T-cell (primary cell): ENCODE measurements at places on chromosomes 11 and 22.
A peak's percentile ranks its signal among the peaks of the same experiment; 100 is the strongest.

DNA sequence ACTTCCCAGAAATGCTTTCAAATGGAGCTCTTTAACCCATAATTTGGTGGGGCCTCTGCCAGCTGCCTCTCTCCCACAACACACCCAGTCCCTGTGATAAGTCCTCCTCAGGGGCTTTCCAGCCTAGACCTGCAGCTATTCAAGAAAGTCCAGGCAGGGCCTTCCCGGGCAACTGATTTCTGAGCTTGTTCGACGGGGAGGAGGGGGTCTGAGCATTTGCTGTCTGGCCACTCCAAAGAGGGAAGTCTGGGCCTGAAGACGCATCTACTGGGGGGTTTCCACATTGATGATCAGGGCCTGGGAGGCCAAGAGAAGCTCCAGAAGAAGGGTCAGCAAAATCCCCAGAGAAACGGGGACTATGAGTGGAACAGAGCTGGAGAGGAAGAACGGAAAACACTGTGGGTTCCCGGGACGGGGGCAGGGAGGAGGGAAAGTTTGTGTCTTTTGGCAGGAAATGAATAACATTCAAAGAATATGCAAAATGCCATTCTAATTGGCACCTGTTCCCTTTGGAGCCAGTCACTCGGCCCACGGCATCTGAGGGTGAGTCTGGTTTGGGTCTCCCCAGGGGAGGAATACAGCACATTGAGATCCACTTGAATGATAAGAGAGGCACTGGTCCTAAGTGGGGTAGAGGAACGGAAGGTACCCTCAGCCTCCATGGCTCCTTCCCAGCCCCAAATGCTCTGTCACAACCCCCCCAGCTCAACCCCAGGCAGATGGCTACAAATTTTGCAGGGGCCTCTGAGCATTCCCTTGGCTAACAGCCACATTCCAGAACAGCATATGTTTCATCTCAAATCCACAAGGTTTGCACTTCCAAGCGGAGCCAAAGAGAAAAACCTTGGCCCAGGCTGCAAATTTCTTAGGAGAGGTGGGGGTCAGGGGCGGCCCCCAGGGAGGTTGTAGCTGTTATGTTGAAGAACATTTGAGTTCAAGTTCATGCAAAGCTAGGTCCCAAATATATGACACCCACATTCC is 72.0 kb downstream of the RPUSD4 start:
- no peak for DNase-seq

DNA sequence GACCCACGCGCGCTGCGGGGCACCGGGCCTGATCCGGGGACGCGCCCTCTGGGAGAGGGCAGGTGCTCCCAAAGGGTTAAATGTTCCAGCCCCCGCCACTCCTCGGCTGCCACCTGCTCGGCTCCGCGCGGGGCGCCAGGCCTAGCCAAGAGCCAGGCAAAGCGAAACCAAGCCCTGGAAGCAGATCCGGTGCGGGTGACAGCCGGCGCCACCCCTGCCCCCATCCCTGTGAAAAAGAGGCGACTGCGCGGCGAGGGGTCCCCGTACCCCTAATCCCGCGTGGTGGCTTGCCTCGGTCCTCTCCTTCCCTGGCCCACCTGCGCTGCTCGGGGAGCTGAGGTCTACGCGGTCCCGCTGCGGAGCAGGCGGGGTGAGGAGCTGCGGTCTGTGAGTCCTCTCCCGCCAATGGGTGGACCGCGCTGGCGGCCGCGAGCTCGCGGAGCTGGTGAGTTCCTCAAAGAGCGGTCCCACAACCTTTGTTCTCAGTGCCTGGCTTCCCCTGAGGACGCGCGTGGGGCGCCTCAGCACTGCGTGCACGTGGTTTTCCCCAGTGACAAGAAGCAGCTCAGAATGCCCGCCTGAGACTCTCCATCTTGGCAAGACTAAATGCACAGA is at the start of gene ME3:
TSS of gene ME3 (minus strand) at position 610 of the 615 bp plus-strand sequence.
- DNase-seq, result peak; percentile 46

- DNase-seq, result no peak
These were observed 5.4 kb downstream of the LARGE2 start for GRCh38 chr11:45927684-45928413.

- DNase-seq, result no peak
These were observed 383 bp upstream of the TMEM223 start for GRCh38 chr11:62792202-62792575.

- DNase-seq, result no peak
These were observed 20.5 kb upstream of the CLPB start for GRCh38 chr11:72454791-72455190.

- no peak for DNase-seq
These were observed 39.9 kb downstream of the PTPRJ start for GRCh38 chr11:48020092-48020755.
